Activated T-cell treated with anti-CD3 and anti-CD28 coated beads for 48 hours (primary cell): ENCODE measurements at places on chromosomes 1 and 21.

GRCh38 chr1:178530037-178530402 is 17.1 kb downstream of the TEX35 start:
- DNase-seq, result no peak

DNA sequence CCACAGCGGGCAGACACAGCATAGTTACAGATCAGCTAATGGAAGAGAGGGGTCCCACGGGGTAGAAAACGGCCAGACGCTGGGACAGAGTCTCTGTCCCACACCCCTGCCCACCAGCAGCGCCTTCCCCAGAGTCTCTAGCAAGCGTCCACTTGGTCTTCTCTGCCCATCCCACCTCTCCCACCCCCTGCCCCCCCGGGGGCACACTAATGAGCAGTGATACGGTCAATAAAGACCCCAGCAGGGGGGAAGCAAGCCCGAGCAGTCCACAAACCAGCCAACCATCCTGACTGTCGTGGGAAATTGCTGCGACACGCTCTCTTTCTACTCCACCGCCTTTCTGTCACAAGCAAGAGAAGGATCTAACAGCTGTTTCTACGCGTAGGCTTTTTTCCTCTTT is 374.7 kb downstream of the NPHP4 start:
- DNase-seq, result no peak

DNA sequence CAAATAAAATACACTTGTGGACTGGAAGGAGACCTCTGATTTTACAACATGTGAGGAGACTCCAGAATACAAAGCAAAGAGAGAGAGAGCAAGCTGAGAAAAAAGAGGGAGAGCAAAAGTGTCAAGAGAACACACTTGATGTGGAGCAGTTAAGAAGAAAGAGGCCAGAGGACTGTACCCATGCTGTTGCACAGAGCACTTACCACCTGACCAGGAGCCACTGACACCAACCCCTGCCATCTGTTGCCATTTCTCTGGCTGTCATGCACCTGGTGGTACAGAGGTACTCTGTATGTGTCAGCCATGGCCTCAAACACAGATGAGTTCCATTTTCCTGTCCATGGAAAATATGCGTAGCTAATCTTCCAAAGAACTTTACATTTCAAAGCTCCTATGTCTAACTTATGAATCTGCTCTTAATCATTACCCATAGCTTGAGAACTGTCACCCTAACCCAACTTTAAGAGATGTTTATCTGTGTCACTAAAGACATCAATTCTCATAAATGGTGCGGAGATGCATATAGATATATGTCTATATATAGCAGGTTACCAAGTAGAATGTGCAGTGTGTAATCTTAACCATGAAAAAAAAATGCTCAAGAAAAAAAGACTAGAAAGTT is 32.8 kb upstream of the ABCD3 start:
- peak; percentile 37 for DNase-seq

DNA sequence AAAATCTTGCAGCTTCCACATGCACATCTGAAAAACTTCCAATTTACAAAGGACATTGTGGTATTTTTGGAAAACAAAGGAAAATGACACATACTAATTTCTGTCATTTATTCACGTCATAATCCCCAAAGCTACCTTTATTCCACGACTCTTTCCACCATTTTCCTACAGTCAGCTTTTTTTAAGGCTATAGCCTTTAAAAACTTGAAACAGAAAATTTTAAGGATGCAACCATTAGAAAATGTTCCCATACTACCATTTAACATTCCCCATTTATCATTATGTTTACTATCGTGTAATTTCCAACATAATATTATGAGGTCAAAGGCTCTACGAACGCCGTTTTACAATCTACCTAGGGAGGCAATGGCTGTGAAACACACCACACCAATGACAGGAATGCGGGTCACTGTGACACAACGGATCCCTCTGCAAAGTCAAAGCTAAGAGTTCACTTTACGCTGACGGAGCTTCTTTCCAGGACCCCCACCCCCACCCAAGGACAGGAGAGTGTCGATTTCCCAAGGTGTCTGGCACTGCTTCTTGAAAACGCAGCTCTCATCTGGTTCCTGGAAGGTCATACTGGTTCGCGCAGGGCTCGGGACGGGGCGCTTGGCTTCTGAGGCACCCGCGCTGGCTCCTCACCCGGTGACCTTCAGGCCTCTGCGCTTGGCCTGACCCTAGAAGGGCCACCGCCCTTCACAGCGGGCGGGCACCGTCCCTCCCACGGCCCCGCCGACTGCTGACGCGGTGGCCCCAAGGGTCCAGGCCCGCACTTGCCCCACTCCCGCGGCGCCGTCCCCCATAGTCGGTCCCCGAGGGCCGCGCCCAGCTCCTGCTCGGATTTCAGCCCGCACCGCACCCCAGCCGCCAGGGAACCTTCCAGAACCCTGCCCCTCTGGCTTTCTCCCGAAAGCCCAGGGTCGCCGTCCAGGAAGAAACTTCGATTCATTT is 50.5 kb upstream of the ATF3 start:
- no peak for DNase-seq

- DNase-seq, result no peak
These were observed 35.9 kb downstream of the ST3GAL3 start for GRCh38 chr1:43743206-43743605.

- DNase-seq, result no peak
These were observed 7.9 kb upstream of the NBPF11 start for GRCh38 chr1:148160048-148160342.

GRCh38 chr1:161439280-161440232 is 65.7 kb upstream of the FCGR2A start:
- peak; percentile 51 for DNase-seq

GRCh38 chr1:230109895-230110667 is 43.0 kb downstream of the GALNT2 start:
- peak; percentile 81 for DNase-seq

DNA sequence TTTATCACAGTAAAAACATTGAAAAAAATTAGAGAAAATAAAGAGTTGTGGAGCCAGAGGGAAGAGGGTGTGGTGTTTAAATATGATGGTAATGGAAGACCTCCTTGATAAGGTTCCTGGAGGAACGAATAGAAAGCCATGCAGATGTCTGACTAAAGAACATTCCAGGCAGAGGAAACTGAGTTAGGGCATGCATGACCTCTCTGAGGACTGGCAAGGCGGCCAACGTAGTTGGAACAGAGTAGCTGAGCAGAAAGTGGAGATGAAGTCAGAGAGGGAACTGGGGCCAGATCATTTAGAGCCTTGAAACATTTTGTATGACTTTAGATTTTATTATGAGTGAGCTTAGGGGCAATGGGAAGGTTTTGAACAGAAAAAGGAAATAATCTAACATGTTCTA is 377.5 kb downstream of the HLX start:
- no peak for DNase-seq

DNA sequence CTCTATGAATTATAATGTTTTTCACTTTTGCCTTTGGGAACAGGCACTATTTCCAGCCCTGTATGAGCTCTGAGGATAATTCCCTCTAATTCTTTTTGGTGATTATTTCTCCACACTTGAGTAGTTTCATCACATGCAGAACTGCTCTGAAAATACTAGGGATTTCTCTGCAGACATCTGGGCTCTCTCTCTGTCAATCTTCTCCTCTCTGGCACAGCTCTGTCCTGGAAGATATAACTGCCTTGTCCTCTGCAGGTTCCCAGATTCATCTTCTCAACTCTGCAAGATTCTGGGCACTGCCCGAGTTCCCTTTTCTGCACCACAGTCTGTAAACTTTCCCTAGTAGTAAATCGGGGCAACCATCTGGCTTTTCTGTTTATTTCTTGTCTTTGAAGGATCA is 131.3 kb upstream of the FMN2 start:
- DNase-seq, result no peak

DNA sequence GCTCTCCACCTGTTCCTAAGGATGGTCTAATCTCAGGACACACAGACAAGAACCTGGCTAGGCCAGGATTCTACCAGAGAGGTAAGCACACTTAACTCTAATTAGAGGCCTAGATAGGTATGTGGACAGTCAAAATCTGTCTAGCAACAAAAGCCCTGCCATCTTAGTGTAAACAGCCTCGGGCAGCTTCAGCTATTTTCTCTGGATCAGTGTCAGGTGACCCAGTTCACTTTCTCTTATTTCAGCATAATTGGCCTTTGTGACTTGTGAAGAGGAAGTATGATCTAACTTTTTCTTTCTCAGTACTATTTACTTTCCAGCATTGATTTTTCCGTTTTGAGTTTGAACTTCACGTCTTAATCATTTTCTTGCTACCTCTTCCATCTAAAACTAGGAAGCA is 217.7 kb downstream of the CRB1 start:
- no peak for DNase-seq

GRCh38 chr1:94553323-94553730 is 11.8 kb upstream of the F3 start:
- no peak for DNase-seq

DNA sequence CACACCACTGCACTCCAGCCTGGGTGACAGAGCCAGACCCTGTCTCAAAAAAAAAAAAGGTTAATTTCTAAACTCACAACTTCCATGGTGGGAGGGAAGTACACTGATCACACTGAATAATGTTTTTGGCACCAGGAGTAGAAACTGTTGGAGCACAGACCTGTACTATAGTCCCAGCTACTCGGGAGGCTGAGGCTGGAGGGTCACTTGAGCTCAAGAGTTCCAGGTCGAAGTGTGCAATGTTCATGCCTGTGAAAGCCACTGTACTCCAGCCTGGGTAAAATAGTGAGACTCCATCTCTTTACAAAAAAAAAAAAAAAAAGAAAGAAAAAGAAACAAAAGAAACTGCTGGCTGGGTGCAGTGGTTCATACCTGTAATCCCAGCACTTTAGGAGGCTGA is 35.3 kb downstream of the TMEM50B start:
- DNase-seq, result no peak

- DNase-seq, result no peak
These were observed 350.4 kb downstream of the TGFB2 start for GRCh38 chr1:218695525-218695924.

DNA sequence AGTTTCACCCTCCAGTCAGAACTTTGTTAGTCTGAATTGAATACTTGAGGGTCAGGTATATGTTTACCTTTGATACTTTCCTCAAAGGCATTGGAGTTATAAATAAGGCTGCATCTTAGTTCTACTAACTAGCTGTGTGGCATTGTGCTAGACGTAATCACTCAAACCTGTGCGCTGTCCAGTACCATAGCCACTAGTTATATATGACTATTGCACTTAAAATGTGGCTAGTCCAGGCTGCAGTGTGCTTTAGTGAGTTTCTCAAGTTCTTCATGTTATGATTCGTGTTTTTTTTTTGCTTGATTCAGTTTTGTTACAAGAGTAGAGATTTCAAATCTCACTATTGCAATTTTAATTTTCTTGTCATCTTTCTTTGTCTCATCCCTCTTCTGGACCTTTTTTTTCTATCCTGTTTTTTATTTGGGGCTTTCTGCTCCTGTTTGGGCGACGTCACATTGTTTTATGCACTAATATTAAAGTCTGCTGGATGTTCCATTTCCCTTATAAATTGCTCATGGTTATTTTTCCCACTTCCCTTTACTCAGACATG is 5.7 kb downstream of the MAN1A2 start:
- DNase-seq, result no peak

- DNase-seq, result no peak
These were observed 84.7 kb downstream of the PHTF1 start for GRCh38 chr1:113674591-113674990.

- no peak for DNase-seq
These were observed 36.8 kb downstream of the RAP1A start for GRCh38 chr1:111656086-111657017.

GRCh38 chr1:204685236-204686006 is at the start of gene LRRN2:
Gene LRRN2, minus strand, starts transcription at chr1:204685738. Its CDS starts 65,746 bp downstream, at chr1:204619992.
- no peak for DNase-seq

GRCh38 chr1:104629589-104629988 is 879.9 kb downstream of the AMY1C start:
- DNase-seq, result no peak

DNA sequence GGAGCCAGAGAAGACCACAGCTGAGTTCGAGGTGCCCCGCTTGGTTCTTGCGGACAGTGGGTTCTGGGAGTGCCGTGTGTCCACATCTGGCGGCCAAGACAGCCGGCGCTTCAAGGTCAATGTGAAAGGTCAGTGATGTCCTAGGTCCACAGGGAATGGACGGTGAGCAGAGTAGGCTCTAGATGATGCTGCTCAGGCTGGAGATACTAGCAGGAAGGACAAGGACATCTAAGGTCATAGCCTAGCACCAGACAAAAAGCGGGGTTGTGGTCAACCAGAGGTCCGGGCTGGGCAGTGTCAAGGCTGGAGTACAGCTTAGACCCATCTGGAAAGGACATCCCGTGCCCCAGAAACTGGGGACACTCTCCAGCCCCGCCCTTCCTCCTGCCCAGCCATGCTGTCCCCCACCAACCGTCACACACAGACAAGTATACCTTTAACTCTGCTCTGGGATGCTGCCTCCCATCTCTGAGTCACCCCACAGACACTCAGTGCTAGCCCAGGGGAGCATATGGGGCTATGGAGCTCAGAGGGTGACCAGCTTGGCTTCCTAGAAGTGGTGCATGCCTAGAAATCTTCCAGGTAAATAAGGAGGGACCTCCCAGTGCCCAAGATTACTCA is 8.7 kb downstream of the TIE1 start:
- DNase-seq, result no peak

DNA sequence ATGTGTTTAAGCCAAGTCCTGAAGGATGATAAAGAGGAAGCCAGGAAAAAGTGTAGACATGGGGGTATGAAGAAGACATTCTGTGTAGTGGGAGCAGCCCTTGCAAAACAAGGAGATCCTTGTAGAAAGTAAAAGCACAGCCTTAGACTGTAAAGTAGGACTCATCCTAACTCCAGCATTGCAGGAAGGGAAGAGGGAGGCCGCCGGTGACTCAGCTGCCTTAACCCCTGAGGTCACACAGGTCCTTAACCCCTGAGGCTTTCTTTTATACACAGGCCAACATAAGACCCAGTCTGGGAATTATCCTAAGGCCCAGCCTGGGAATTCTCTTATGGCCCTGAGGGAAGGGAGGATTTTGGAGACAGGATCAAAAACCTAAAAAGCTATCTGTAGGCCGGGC is 18.0 kb downstream of the PGM1 start:
- DNase-seq, result no peak

DNA sequence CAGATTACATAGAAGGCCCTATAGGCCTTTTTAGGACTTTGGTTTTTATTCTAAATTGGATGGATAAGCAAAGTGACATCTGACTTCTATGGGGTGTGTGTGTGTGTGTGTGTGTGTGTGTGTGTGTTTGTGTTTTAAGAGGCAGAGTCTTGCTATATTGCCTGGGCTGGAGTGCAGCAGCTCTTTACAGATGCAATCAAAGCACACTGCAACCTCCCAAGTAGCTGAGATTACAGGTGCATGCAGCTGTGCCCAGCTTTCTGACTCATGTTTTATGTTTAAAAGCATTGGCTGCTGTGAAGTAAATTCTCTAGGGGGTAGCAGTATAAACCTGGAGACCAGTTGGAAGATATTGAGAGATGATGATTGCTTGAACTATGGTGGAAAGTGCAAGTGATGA is 12.4 kb upstream of the EVI5 start:
- no peak for DNase-seq

GRCh38 chr1:176670853-176671252 is 207.9 kb downstream of the PAPPA2 start:
- no peak for DNase-seq

- DNase-seq, result no peak
These were observed 1.3 kb upstream of the UMODL1 start for GRCh38 chr21:42069843-42070242.
